ENCODE measurements at places on chromosomes 4 and X.

GRCh38 chrX:107834275-107835201 lies 8.9 kb downstream of the MID2 start:
- DNase-seq = no peak

GRCh38 chrX:65241059-65241721 lies 264.9 kb upstream of the ZC4H2 start:
- no peak for DNase-seq

DNA sequence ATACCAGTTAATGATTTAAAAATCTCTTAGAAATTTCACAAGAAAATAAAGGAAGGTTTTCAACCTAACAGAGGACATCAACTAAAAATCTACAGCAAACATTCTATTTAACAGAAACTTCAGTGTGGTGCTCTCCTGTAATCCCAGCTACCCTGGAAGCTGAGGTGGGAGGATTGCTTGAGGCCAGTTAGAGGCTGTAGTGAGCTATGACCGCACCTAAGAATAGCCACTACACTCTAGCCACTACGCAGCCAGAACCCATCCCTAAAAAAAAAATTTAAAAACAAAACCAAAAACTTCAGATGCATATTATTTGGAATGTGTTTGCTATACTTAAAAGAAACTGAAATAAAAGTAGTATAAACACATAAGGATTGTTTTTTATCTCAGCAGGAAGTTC lies 7.2 kb upstream of the FHIP1A start:
- DNase-seq = no peak

GRCh38 chrX:130654409-130654950 lies 248.5 kb downstream of the ENOX2 start:
- no peak for DNase-seq

DNA sequence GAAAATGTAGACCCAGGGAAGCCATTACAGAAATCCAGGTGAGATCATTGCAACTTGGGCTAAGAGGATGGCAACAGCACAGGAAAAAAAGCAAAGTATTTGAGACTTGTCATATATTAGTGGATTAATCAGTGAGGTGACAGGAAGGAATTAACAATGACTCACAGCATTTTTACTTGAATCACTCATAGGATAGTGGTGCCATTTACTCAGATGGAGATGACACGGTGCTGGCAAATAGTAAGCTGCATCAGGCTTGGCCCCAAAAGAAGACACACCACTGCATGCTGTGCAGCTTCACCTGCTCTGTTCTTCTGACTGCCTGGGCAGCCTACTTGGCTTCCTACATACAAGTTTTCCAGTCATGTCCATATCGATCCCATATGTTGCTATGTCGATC lies 144.8 kb downstream of the FRYL start:
- DNase-seq = no peak

GRCh38 chrX:56563231-56564161 lies at the start of gene UBQLN2:
Gene UBQLN2 (plus strand): TSS chrX:56563627. CDS start chrX:56563874, 247 bp downstream.
- peak; percentile 88 for DNase-seq

- no peak for DNase-seq
These were observed 53.1 kb downstream of the TIGD2 start for GRCh38 chr4:89164400-89164799.

GRCh38 chr4:84568496-84568895 lies 14.4 kb upstream of the CDS1 start:
- DNase-seq = no peak

GRCh38 chrX:17689971-17690409 lies 47.3 kb upstream of the SCML1 start:
- DNase-seq = peak; percentile 11

DNA sequence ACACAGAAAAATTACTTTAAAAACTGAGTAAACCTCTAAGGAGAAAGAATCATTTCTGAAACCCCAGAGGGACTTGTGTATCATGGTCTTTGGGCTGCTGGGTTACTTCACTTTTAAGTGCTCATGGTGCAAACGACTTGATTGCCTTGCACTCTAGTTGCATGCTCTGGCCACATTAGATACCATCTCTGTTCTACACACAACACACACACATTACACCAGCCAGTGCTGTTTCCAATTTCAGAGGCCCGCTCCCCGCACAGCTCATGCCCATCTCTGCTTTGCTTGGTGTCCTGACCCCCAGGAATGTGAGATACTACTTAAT lies 2.1 kb downstream of the PPP3CA start:
- DNase-seq = peak; percentile 77

DNA sequence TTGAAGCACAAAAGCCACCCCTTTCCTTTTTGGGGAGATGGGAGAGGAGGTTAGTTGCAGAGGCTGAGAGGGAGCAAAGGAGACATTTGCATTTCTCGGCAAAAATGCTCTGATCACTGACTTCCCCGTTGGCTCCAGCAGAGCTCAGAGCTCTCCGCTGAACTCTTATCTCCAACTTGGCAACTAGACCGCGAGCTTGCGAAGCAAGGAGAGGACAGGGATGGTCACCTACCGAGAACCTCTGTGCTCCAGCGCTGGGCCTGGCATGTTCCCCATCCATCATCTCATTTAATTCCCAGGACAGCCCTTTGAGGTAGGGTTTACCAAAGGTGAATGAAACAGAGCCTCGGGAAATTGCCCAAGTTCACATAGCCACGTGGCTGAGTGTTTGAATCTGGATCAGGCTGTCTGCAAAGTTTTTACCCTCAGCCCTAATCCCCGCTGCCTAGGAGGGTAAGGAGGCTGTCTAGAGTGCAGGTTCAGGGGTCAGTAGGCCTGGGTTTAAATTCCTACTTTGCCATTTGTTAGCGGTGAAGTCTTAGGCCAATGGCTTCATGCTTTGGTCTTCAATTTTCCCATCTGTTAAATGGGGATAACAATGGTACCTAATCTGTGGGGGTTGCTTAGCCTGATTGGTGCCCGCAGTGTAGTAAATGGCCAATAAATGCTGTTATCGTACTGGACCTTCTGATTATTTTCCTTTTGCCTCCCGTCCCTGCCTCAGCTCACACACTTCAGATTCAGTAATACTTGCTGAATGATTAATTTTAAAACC lies 3.8 kb upstream of the CITED1 start:
- peak; percentile 43 for DNase-seq

GRCh38 chr4:153275380-153276276 lies 68.9 kb upstream of the MND1 start:
- no peak for DNase-seq

DNA sequence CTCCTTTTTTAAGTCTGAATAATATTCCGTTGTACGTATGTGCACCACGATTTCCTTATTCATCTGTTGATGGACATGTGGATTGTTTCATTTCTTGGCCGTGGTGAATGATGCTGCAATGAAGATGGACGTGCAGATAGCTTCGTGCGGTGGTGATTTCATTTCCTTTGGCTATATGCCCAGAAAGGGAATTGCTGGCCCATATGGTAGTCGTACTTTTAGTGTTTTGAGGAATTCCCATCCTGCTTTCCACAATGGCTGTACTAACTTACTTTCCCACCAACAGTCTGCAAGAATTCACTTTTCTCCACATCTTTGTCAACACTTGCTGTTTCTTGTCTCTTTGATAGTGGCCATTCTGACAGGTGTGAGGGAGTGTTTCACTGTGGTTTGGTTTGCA lies 12.8 kb downstream of the ZFP42 start:
- no peak for DNase-seq

DNA sequence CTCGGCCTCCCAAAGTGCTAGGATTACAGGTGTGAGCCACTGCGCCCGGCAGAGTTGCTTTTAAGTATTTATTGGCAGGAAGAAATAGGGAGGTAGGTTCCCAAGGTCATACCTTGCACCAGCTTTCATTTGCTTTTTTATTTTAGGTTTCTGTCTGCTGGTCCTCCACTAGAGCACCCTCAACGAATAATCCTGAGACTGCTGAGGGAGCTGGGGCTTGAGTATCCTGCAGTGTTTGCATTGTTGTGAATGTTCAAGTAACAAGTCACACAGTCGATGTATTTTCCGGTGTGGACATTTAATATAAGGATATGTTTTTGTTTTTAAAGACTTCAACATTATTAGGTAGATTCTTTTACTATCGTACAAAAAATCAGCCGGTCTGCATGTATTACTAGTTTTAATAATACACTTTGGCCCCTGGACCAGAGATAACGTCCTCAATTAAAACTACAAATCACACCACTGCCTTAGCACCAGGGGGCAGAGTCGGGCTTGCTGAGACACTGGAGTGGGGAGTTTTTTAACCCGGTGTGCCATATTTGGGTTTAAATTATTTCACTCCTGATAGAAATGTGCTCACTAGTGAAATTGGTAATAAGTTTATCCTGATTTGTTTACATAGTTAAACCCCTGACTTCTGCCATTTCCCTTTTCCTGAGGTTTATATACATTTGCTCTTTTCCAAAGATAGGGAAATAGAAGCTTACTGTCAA lies 11.6 kb downstream of the SMIM20 start:
- DNase-seq = peak; percentile 56

- DNase-seq = no peak
These were observed 1064.0 kb upstream of the SLIT2 start for GRCh38 chr4:19187691-19188090.

GRCh38 chr4:74670583-74670982 lies 123.7 kb downstream of the BTC start:
- no peak for DNase-seq

DNA sequence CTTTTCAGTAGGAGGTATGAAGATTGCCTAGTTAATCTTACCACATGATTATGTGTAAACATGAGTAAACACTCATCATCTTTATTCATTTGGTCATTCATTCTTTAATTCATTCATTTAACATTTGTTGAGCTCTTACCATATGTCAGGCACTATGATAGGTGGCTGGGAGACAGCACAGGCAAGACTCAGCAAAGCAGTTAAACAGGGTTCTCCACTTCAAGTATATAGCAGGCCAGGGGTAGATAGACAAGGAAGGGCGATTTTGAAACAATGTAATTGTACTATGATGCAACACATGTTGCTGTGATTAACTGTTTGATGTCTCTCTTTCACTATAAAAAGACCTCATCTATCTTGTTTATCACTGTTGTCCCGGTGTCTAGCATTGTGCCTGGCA lies 84.3 kb upstream of the GPR101 start:
- DNase-seq = no peak

- no peak for DNase-seq
These were observed 10.7 kb upstream of the WDR17 start for GRCh38 chr4:176054942-176055341.

GRCh38 chr4:82247629-82248028 lies 126.2 kb downstream of the HNRNPD start:
- no peak for DNase-seq

DNA sequence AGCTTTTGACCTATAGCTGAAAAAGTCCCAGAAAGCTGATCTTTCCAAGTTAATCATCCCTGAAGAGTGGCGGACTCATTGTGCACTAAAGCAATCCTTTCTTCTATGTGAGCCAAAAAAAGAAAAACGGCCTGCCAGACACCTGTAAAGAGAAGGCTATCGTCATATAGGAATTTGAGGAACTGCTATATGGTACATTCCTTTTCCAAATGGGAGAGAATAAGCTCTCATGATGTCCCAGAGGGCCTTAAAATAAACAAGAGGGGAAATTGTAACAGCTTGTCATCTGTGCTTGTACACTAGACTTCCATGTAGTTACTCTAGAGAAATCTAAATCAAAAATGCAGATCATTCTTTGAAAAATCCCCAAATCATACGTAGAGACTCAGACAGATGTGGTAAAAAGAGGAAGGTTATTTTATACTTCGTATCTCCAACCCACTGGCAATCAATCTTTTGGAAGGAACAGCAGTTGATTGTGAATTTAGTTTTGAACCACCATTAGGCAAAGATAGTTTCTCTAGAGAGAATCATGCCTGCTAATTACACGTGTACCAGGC lies 26.1 kb downstream of the GPR174 start:
- no peak for DNase-seq

DNA sequence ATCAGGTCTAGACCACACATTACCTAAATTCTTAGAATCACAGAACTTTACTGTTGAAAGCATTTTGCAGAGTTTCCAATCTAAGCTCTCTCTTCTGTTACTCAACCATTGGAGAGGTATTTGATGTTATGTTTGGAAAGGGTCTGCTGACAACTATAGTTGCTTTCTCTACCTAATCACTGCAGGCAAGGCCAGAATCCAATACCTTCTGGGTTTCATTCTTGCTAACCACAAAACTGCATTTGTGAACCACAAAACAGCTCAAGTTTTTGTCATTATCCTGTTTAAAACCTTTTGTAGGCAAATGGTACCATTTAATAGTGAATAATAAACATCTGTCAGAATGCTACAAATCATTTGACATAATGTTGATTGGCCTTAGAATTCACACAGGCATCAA lies 380.1 kb downstream of the GASK1B start:
- DNase-seq = no peak

DNA sequence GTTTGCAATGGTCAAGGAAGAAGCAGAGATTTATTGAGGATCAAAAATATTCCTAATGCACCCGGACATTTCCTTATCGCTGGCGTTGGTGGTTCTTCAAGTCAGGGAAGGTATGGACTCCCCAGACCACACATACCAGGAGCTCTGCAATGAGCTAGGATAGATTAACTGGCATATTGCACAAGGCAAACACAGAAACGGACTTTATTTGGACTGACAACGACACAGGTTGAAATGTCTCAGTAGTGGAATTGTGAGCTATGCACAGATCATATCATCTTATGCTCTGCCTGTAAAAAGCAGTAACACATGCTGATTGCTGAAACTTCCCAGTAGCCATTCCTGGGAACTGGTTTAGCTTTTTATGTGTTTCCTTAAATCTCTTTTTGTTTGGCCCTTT lies 1.7 kb downstream of the TSPAN7 start:
- no peak for DNase-seq
